ENCODE measurements at places on chromosomes 12 and 14.

DNA sequence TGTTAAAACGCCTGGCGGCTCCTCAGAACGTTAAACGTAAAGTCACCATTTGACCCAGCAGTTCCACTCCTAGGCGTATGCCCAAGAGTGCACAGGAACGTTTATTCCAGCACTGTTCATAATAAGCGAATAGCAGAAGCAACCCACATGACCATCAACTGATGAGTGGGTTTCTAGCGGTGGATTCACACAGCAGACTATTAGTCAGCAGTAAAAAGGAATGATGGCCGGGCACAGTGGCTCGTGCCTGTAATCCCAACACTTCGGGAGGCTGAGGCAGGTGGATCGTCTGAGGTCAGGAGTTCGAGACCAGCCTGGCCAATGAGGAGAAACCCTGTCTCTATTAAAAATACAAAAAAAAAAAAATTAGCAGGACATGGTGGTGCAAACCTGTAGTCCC, 22.4 kb upstream of the FBRSL1 start:
- DNase-seq: no peak

- DNase-seq: no peak
Measured at GRCh38 chr14:30322819-30323218, 236.1 kb upstream of the G2E3 start.

- DNase-seq: no peak
Measured at GRCh38 chr12:128743916-128744315, 79.8 kb downstream of the SLC15A4 start.

GRCh38 chr12:15883536-15883935, 1.3 kb downstream of the STRAP start:
- DNase-seq: no peak

- DNase-seq: no peak
Measured at GRCh38 chr14:76331328-76332011, 44.5 kb upstream of the ESRRB start.

- DNase-seq: no peak
Measured at GRCh38 chr14:93940437-93940836, 13.3 kb downstream of the FAM181A start.

DNA sequence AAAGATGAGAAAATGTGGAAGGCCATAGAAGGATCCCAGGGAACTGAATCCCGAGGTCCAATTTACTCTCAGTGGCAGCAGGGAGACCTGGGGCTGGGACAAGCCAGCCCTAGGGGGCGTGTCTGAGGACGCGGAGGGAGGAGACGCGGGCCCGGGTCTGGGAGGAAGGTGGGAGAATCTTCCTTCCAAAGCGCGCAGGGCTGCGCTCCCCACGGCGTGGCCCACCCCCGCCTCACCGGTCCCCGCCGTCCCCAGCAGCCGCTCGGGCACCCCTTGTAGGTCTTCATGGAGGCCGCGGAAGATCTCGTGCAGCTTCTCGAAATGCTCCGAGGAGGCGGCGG, 323 bp downstream of the VTI1B start:
- DNase-seq: peak; percentile 77

DNA sequence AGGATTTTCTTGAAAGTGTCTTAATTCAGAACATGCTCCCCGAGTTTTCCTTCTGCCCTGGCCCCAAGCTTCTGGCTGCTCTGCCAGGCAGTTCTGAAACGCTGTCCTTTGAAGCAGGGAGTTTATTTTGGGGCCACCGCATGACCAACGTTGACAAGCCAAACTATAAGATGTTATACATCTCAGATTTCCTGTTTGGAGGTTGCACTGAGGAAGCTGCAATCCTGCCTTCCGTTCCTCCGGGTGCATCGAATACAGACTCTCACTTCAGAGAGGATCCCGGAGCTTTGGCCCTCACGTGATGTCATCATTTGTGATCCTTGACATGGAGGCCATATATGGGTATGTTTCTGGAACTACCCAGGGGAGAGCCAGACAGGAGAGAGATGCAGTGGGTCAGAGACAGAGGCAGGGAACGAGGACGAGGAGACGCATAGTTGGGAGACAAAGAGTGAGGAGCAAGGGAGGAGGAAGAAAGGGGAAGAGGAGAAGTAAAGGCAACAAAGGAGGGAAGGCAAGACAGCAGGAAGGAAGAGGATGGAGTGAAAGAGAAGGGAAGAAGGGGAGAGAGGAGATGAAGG, at the start of gene ASB2:
ASB2 (minus strand) TSS at position 94 of the 581 bp plus-strand sequence. CDS start 12,031 bp downstream, outside the sequence.
- DNase-seq: peak; percentile 55

GRCh38 chr14:35607380-35607779, 73.4 kb downstream of the INSM2 start:
- DNase-seq: no peak

DNA sequence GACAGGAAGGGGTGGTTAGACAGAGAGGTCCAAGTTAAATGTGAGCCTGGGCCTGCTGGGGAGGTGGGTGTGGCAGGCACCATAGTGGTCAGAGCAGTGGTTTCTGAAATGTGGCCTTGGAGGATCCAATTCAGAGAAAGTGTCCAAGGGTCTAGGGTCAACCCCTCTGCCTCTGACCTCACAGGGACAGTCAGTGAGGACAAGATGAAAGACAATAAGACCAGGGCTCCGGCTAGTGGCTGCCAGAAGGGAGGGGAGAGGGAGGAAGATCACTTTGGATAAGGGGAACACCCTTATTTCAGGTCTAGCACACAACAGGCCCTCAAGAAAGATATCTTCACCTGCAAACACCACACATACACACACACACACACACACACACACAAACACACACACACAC, 335.1 kb downstream of the MED13L start:
- DNase-seq: no peak

DNA sequence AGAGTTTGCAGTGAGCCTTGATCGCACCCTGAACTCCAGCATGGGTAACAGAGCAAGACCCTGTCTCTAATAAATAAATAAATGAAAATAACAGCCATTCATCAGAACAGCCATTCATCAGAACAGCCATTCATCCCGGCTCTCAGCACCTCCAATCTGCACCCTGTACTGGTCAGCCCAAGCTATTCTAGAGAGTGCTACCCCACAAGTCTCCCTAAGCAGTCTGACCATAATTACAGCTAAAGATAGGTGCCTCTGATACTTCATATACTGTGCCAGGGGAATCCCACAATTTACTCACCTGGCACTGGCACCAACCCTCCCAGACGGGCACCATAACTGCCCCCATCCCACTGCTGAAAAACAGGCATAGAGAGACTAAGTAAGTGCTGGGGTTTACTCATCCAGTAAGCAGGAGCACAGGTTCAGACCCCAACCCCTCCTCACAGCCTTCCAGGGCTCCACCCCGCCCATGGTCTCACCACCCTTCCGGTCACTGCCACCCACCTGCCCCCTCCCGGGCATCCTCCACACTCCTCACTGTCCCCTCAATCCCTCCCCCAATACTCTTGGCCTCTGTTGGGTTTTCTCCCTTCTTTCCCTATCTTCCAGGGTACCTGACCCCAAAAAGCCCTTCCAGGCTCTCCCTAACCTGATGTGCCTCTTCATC, 15.2 kb upstream of the EIF5 start:
- no peak for DNase-seq

DNA sequence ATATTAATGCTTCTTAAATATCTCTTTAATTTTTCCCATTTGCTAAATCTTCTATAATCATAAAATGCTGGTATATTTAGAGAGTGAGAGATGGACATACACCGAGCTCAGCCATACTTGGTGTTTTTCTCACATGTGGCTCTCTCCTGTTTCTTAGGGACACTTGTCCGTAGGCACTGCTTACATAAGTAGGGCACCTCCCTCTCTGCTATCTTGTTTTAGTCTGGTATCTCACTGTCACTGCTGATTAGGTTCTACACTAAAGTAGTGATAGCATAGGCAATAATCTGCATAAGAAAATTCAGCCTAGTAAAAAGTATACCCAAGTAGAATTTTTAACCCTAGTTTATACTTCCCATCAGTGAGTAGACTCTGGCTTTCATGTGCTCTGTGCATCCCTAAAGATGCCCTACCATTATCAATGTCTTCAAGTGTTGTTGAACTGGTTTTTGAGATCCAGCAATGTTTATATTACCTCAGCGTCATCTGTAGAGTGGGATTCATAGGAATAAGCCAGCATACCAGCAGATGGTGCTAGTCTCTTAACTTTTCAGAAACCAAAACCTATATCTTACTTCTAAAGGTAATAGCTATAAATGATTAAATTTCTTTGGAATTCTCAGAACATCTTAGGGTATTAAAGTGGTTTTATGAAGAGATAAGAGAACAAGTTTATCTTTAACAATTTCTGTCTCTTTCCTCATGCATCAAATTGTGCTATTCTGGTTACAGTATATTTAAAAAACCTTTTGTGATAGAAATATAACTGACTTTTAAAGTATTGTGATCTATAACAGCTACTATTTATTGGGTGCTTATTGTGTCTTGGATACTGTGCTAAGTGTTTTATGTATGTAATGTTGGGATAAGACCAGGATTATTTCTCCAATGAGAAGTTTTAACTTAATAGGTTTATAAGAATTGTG, 32.9 kb downstream of the ARID2 start:
- DNase-seq: no peak

GRCh38 chr12:52495389-52495788, 2.3 kb upstream of the KRT6A start:
- DNase-seq: no peak
